Upper lobe of right lung (tissue), 1 donor: ENCODE measurements at places on chromosomes 7 and 10.
A peak's percentile ranks its signal among the peaks of the same experiment; 100 is the strongest.

GRCh38 chr10:122713091-122713885 lies 13.6 kb upstream of the C10orf120 start:
- no peaks in the 10 kb centered on the region for H3K4me1 ChIP-seq
- peaks cover 26% of the 10 kb centered on the region for H3K27me3 ChIP-seq
- H3K27ac ChIP-seq = no peak overlapping the region
- DNase-seq = no peak
- H3K4me3 ChIP-seq = no peak overlapping the region

DNA sequence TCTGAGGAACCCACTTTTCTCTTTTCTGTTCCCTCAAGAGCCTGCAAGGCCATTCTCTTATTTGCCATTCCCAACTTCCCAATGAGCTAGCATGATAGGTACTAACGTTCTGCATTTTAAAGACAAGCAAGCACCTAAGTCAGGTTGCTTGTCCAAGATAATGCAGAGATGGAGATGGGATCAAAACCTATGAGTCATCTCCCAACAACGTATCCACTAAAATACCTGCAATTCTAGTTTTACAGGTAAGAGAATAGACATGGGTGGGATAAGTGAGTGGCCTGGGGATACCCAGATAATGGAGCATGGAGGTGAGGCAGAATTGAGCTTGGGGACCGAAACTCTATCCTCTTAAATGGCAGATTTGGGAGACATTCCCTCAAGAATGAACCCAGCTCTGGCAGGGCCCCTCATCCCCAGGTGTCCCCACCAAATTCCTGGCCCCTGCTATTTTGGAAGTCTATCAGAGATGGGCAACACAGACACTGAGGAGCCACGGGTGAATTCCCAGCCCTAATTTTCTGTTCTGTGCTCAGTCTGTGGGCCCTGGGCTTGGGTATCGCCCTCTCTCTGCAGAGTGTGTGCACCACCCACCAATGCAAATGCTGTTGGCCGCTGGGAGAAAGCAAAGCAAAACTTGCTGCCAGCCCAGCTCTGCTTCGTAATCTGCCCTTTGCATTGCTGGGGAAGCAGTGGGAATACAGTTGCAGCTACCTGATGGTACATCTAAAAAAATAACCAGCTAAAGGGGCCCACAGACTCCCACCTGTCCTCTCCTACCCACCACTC lies 98.3 kb downstream of the KCNMA1 start:
- H3K4me1 ChIP-seq = no peaks in the 10 kb centered on the region
- DNase-seq = no peak
- no peaks in the 10 kb centered on the region for H3K27me3 ChIP-seq
- H3K4me3 ChIP-seq = no peak overlapping the region
- no peak overlapping the region for H3K27ac ChIP-seq

DNA sequence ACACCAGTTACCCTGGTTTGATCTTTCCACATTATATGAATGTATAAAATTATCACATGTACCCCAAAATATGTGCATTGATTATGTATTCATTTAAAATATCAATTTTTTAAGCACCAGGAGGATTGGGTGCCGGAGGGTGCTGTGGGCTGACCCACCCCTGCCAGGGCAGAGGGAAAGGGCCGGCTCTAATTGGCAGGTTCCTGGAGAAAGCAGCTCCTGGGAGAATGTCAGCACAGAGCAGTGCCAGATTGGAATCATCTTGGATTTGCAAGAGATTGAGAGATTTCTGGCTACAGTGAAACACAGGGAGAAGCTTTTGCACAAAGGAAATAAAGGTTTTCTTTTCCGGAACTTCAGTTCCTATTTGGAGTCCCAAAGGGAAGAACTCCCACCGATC lies 264.4 kb upstream of the TCERG1L start:
- no peak for DNase-seq
- H3K4me3 ChIP-seq = no peak overlapping the region
- no peaks in the 10 kb centered on the region for H3K27me3 ChIP-seq
- H3K4me1 ChIP-seq = no peaks in the 10 kb centered on the region
- H3K36me3 ChIP-seq = no peaks in the 10 kb centered on the region

DNA sequence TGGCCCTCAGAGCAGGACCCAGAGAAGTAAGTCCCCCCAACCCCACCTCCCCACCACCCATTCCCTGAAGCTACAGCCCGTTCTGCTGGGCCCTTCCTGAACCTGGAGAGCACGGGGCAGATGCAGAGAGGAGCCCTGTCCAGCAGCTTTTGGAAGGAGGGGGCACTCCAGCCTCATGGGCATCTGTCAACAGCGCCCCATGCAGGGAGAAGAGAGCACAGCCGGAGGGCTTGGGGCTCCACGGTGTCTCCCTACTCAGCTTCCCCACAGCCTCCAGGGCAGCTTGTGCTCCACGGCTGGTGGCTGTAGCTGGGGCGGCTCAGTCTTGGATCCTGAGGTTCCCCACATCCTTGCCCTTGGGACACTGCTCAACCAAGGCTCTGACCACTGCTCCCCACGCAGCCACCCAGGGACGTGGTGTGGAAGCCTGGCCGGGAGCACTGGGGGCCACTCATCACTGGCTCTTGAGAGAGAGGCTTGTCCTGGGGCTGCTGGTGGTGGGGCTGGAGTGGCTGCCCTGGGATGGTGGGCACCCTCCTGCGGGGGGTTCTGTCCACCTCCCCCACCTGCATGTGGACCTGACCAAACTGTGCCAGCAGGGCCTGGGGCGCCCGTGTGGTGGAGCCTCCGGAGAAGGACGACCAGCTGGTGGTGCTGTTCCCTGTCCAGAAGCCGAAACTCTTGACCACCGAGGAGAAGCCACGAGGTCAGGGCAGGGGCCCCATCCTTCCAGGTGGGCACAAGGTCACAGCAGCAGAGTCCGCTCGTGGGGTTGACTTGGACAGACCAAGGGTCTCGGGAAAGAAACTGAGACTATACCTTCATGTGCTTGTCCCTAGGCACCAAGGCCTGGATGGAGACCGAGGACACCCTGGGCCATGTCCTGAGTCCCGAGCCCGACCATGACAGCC lies 4.5 kb downstream of the PRAP1 start:
- no peak for DNase-seq

- no peaks in the 10 kb centered on the region for H3K36me3 ChIP-seq
- H3K4me3 ChIP-seq = no peak overlapping the region
- no peak overlapping the region for H3K27ac ChIP-seq
- no peaks in the 10 kb centered on the region for H3K27me3 ChIP-seq
- H3K4me1 ChIP-seq = no peaks in the 10 kb centered on the region
Measured at GRCh38 chr10:44927352-44927751, 16.2 kb downstream of the TMEM72 start.

DNA sequence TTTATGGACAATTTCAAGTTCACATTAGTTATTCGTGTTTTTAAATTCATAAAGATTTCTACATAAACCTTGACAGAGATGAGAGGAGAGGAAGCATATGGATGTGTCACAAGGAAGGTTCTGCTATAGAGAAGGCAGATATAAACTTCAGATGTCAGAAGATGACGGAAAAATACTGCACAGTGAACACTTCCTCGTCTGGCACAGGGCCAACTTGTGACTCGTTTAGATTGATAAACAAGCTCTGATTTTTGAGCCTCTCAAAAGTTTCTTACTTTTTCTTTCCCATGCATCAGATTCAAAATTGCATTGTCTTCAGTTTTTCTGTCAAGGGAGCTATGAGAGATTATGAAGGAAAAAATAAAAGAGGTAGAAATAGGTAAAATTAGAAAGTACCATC lies 156.4 kb upstream of the MINDY3 start:
- H3K36me3 ChIP-seq = no peaks in the 10 kb centered on the region
- no peaks in the 10 kb centered on the region for H3K4me1 ChIP-seq
- H3K27me3 ChIP-seq = no peaks in the 10 kb centered on the region
- no peak overlapping the region for H3K4me3 ChIP-seq
- H3K27ac ChIP-seq = no peak overlapping the region

GRCh38 chr10:11284291-11285085 lies 266.8 kb downstream of the CELF2 start:
- no peaks in the 10 kb centered on the region for H3K4me1 ChIP-seq
- H3K36me3 ChIP-seq = peaks cover 53% of the 10 kb centered on the region
- no peak overlapping the region for H3K4me3 ChIP-seq

- no peak for DNase-seq
- H3K36me3 ChIP-seq = no peaks in the 10 kb centered on the region
- H3K4me3 ChIP-seq = no peak overlapping the region
- no peaks in the 10 kb centered on the region for H3K27me3 ChIP-seq
- no peak overlapping the region for H3K27ac ChIP-seq
Measured at GRCh38 chr7:71409550-71410157, 277.7 kb downstream of the GALNT17 start.

GRCh38 chr10:42149027-42149700 lies 489.2 kb downstream of the ZNF33B start:
- no peaks in the 10 kb centered on the region for H3K27me3 ChIP-seq
- H3K4me1 ChIP-seq = no peaks in the 10 kb centered on the region
- H3K4me3 ChIP-seq = no peak overlapping the region
- peak; percentile 62 for DNase-seq

DNA sequence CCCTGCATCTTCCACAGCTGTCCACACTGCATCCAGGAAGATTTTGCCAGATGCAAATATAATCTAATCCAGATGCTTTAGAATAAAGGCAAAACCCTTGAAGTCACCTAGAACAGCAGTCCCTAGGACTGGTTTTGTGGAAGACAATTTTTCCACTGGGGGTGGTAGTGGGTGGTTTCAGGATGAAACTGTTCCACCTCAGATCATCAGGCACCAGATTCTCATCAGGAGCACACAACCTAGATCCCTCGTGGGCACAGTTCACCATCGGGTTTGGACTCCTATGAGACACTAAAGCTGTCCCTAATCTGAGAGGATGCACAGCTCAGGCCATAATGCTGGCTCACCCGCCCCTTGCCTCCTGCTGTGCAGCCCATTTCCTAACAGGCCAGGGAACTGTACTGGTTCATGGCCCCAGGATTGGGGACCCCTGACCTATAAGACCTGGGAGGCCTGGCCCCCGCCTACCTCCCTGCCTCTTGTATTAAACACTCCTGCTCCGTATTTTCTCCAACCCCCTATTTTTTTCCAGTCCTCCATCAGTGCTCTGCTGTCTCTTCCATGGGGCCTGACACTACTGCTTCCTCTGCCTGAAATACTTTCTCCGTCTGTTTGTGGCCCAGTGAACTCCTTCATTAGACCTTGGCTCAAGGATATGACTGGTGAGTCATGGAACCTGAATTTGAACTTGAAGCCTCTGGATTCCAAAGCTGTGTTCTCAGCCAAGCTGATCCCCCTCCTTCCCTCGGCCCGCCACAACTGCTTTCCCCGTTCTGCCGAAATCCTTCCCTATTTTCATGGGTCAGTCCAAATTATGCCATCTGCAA lies 79.9 kb upstream of the RHEB start:
- H3K4me1 ChIP-seq = peaks cover 5% of the 10 kb centered on the region
- H3K4me3 ChIP-seq = no peak overlapping the region
- H3K27ac ChIP-seq = peak overlapping the region; percentile 2
- DNase-seq = no peak
- no peaks in the 10 kb centered on the region for H3K27me3 ChIP-seq

GRCh38 chr7:153543232-153543631 lies 509.0 kb upstream of the DPP6 start:
- DNase-seq = no peak
- H3K36me3 ChIP-seq = no peaks in the 10 kb centered on the region
- H3K27me3 ChIP-seq = no peaks in the 10 kb centered on the region
- no peak overlapping the region for H3K27ac ChIP-seq

GRCh38 chr10:13794992-13795612 lies 208.3 kb downstream of the PRPF18 start:
- DNase-seq = no peak
- H3K4me1 ChIP-seq = peaks cover 7% of the 10 kb centered on the region
- H3K27me3 ChIP-seq = no peaks in the 10 kb centered on the region
- H3K4me3 ChIP-seq = no peak overlapping the region

DNA sequence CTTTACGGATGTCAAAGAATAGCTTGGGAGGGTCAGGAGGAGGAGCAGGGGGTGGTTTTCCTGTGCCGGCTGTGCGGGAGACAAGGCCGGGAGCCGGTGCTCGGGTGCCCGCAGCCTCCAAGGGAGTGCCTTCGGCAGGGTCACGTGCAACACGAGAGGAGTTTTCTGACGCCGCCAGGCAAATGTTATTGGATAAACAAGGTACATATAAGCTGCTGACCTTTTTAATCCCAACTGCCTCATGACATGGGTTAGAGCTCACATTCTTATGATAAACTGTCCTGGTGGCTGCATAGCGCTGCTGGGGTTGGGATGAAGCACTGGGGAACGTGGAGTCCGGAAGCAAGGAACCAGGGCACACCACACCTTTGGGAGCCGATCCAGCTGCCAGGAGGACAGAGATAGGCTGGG lies 124.8 kb upstream of the PDLIM1 start:
- H3K27ac ChIP-seq = no peak overlapping the region
- no peak for DNase-seq
- H3K36me3 ChIP-seq = peaks cover 5% of the 10 kb centered on the region
- no peaks in the 10 kb centered on the region for H3K4me1 ChIP-seq
- no peak overlapping the region for H3K4me3 ChIP-seq
- no peaks in the 10 kb centered on the region for H3K27me3 ChIP-seq

GRCh38 chr7:106273009-106273668 lies 11.6 kb downstream of the NAMPT start:
- no peak for DNase-seq
- H3K36me3 ChIP-seq = peaks cover 83% of the 10 kb centered on the region
- no peak overlapping the region for H3K4me3 ChIP-seq

DNA sequence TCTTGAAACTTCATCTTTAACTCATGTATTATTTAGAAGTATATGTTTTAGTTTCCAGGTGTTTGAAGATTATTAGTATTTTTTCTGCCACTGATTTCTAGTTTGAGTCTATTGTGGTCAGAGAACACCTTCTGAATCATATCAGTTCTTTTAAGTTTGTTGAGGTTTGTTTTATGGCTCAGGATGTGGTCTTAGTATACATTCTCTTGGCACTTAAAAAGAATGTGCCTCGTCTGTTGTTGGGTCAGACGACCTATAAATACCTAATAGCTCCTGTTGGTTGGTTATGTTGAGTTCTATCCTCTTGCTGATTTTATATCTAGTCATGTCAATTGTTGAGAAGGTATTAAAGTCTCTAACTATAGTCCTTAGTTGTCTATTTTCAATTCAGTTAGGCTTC lies 15.9 kb downstream of the TDRD1 start:
- H3K4me1 ChIP-seq = no peaks in the 10 kb centered on the region
- no peaks in the 10 kb centered on the region for H3K27me3 ChIP-seq
- H3K4me3 ChIP-seq = no peak overlapping the region
- H3K36me3 ChIP-seq = no peaks in the 10 kb centered on the region
- no peak for DNase-seq

DNA sequence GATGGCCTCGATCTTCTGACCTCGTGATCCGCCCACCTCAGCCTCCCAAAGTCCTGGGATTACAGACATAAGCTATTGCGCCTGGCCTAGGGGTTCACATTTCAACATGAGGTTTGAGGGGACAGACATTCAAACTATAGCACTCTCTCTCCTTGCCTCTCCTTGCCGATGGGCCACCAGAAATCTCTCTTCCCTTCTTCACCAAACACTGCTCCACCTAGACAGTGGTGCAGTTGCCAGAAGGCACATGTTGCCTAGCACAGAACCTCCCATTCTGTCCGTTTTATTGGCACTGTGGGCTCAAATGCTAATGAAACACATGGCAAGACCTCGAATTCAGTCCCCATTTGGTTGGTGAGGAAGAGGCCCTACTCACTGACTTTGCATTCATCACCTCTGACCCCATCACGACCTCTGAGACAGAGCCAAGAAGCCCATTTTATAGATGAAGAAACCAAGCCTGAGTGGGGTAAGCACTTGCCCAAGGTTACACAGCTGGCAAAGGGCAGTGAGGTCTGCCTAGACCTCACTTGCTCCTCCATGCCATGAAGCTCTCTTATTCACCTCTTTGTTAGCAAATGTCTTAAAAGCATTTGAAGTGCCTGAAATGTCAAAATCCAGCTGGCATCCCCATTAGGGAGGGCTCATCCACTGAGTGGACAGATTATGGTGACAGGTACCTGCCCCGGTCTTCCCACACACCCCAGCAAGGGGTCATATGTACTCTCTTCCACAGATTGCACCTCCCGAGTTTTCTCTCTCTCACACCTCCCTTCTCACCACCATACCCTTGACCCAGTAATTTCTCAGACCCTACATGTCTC lies 34.0 kb downstream of the GPRIN2 start:
- H3K27me3 ChIP-seq = no peaks in the 10 kb centered on the region
- H3K4me1 ChIP-seq = peaks cover 16% of the 10 kb centered on the region
- no peak overlapping the region for H3K27ac ChIP-seq
- H3K4me3 ChIP-seq = no peak overlapping the region
- no peaks in the 10 kb centered on the region for H3K36me3 ChIP-seq
